ENCODE measurements at places on chromosomes 13 and 19. TPM values are rescaled to one million over a fixed set of nuclear protein-coding genes. Genes with fewer than 3 reads are reported as not detected.

Gene FLT1
- 1.2 TPM for polyA plus RNA-seq

Gene BEST2
- 0.06 TPM for polyA plus RNA-seq

Gene TNNI3
- 2.6 TPM for polyA plus RNA-seq

Gene TUBA3C
- polyA plus RNA-seq = not detected

Gene SHANK1
- polyA plus RNA-seq = 0.06 TPM

Gene NKPD1
- 0.61 TPM for polyA plus RNA-seq

Gene WDR87
- not detected for polyA plus RNA-seq

Gene C19orf85
- 0.04 TPM for polyA plus RNA-seq

Gene CEACAM20
- not detected for polyA plus RNA-seq

Gene APLP1
- polyA plus RNA-seq = 1.4 TPM

Gene RETN
- polyA plus RNA-seq = 2.1 TPM

Gene SYNE4
- 0.87 TPM for polyA plus RNA-seq

Gene FCAR
- polyA plus RNA-seq = 0.10 TPM

Gene ZNF681
- polyA plus RNA-seq = 1.4 TPM

Gene ZNF470
- 2.3 TPM for polyA plus RNA-seq

Gene UGGT2
- polyA plus RNA-seq = 3.2 TPM

Gene CYP2A7
- 0.20 TPM for polyA plus RNA-seq

Gene HSH2D
- 0.47 TPM for polyA plus RNA-seq

Gene ZNF90
- 2.3 TPM for polyA plus RNA-seq

Gene CD33
- polyA plus RNA-seq = 0.66 TPM

Gene ANGPTL8
- 0.15 TPM for polyA plus RNA-seq

Gene RAB20
- 2.3 TPM for polyA plus RNA-seq

Gene FCER2
- not detected for polyA plus RNA-seq

Gene ZNF568
- polyA plus RNA-seq = 2.2 TPM

Gene SACS
- polyA plus RNA-seq = 2.1 TPM

Gene KLF5
- 245 TPM for polyA plus RNA-seq

Gene SAMD1
- polyA plus RNA-seq = 28.4 TPM

Gene ZNF83
- polyA plus RNA-seq = 59.7 TPM

Gene SIRT6
- polyA plus RNA-seq = 16.9 TPM

Gene SCN1B
- polyA plus RNA-seq = 1.1 TPM

Gene AP1M2
- polyA plus RNA-seq = 55.4 TPM

Gene RYR1
- polyA plus RNA-seq = 8.0 TPM

Gene SERPINE3
- not detected for polyA plus RNA-seq

Gene IGLON5
- 0.22 TPM for polyA plus RNA-seq

Gene TIMM13
- 86.8 TPM for polyA plus RNA-seq

Gene KRTDAP
- polyA plus RNA-seq = 109 TPM

Gene LAMP1
- polyA plus RNA-seq = 71.5 TPM

Gene NUFIP1
- polyA plus RNA-seq = 3.0 TPM

Gene LAIR2
- 0.08 TPM for polyA plus RNA-seq

Gene PRSS57
- polyA plus RNA-seq = not detected

Gene ENOX1
- 0.10 TPM for polyA plus RNA-seq

Gene CADM4
- 21.7 TPM for polyA plus RNA-seq

Data from esophagus (tissue), 2 donors.